ENCODE measurements at places on chromosomes 6 and 20.

GRCh38 chr6:119157506-119157815, 79.0 kb upstream of the FAM184A start:
- H3K4me3 ChIP-seq: no peak overlapping the region
- H3K36me3 ChIP-seq: no peaks in the 10 kb centered on the region
- H3K27ac ChIP-seq: no peak overlapping the region
- DNase-seq: no peak

DNA sequence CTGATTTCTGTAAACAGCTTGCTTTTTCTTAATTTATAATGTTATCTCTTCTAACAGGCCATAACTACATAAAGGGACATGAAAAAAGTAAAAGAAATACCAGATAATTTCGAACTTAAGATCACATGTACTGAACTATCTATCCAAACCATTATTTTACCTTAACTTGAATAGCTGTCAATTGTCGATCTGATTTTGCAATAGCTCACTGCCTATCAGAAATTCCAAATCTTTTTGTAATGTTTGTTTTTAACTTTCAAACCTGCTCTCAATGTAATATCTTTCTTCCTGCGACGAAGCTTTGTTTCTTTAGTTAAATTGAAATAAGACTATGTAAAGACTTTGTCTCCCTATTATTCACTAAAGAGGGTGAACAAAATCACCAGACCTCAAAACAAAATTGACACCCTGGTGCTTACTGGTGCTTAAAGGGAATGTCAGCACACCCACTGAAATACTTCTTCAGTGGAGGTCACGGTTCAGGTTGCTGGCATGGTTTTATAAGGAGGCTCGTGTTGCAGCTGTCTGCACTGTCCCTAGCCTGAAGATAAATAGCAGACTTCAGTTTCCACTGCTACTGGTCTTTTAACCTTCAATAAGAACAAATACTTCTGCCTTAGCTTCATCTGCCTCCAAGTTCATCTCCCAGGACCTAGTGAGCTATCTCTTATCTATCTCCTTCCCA, 117.5 kb upstream of the QKI start:
- H3K36me3 ChIP-seq: no peaks in the 10 kb centered on the region
- H3K27ac ChIP-seq: no peak overlapping the region
- no peaks in the 10 kb centered on the region for H3K27me3 ChIP-seq
- H3K4me3 ChIP-seq: no peak overlapping the region
- no peaks in the 10 kb centered on the region for H3K4me1 ChIP-seq
- no peak for DNase-seq

DNA sequence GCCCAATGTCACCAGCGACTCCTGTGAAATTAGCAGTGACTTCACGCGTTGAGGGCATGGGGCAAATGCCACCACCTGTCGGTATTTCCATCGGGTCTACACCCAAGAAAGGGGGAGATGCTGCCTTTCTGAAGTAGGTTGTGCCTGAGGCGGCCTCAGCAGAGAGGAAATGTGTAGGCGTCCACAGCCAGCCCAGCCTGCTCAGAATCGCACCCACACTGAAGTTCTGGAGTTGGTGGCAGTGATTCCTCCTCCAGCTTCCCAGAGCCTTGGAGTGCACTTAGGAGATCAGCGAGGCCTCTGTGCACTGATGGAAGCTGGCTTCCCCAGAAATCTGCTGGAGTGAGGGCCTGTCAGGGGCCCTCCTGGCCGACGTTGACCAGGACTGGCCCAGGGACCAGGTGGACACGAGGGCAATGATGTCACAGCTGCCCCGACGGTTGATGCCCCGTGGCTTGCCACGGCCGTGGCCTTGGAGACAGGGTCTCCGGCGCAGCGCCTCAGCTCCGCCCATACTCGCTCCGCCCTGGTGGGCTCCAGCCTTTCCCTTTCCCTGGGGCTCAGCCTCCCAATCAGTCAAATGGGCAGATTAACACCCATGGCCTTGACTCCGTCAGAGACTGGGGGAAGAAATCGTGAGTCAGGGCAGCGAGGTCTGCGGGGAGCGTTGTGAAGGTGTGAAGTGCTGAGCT, 484.8 kb downstream of the PREX1 start:
- H3K4me3 ChIP-seq: no peak overlapping the region
- no peak for DNase-seq
- H3K27me3 ChIP-seq: peaks cover 3% of the 10 kb centered on the region
- H3K36me3 ChIP-seq: no peaks in the 10 kb centered on the region
- H3K27ac ChIP-seq: no peak overlapping the region

GRCh38 chr6:55255113-55255512, 72.2 kb upstream of the GFRAL start:
- no peaks in the 10 kb centered on the region for H3K4me1 ChIP-seq
- H3K4me3 ChIP-seq: no peak overlapping the region
- H3K36me3 ChIP-seq: no peaks in the 10 kb centered on the region
- H3K27ac ChIP-seq: no peak overlapping the region

DNA sequence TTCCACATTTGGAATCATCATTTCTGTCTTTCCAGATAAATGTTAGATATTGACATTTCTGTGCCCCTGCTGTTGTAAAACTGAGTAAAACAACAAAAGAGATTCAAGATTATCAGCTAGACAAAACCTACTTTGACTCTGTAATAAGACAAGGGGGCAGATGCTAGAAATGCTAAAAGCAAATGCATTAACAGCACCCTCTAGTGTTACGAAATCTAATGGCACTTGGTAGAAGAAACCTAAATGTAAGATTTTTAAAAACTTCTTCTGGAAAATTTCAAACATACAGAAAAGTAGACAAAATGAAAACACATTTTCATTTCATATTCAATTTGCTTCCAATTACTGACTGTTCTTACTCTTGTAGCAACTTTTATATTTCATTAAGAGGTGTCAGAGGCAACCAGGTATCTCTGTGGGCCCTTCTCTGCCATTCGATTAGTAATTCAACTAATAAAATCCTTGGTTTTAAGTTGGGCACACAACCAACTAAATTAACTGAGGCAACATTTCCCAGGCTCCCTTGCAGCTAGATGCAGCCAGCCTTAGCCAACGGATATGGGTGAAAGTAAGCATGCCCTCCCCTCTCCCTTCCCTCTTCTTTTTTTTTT, 45.0 kb downstream of the SLC23A2 start:
- H3K36me3 ChIP-seq: no peaks in the 10 kb centered on the region
- H3K4me1 ChIP-seq: no peaks in the 10 kb centered on the region
- H3K27ac ChIP-seq: no peak overlapping the region
- no peaks in the 10 kb centered on the region for H3K27me3 ChIP-seq
- DNase-seq: no peak
